ENCODE measurements at places on chromosomes 16 and 17.

- no peak for DNase-seq
Measured at GRCh38 chr17:3887804-3888203, 5.0 kb downstream of the CAMKK1 start.

DNA sequence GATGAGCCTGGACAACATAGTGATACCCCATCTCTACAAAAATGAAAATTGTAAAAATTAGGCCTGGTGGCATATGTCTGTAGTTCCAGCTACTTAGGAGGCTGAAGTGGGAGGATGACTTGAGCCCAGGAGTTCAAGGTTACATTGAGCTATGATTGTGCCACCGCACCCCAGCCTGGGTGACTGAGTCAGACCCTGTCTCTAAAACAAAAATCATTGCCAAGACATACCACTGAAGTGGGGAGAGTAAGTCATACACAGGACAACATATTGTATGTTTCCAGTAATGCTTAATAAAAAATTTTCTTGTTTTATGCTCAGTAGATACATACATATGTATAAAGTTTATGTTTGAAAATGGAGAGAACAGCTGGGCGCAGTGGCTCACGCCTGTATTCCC lies 39.2 kb downstream of the NDE1 start:
- DNase-seq, result peak; percentile 55

- DNase-seq, result no peak
Measured at GRCh38 chr16:77327717-77328116, 107.1 kb downstream of the ADAMTS18 start.

GRCh38 chr17:17020821-17021193 lies 21.4 kb upstream of the MPRIP start:
- no peak for DNase-seq

DNA sequence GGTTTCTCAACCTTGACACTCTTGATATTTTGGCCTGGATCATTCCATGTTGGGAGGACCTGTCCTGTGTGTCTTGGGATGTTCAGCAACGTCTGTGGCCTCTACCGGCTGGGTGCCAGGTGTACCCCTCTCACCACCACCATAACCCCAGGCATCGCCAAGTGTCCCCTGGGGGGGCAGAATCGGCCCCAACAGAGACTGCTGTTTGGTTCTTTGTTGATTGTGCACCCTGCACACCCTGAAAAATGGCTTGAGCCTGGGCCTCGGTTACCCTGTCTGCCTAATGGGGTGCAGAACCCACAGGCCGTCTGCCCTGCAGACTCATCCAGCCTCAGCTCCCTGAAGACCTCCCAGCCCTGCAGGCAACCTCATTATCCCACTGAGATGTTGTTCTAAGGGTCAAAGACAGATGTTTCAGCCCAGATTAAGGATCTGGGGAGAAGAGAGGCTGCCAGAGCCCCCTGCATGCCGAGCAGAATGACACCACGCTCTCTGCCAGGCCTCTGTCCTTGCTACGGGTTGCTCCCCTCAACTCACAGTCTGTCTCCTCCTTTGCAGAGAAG lies 9.2 kb downstream of the CACNG1 start:
- DNase-seq, result peak; percentile 43

- no peak for DNase-seq
Measured at GRCh38 chr17:34370997-34371395, 8.0 kb upstream of the CCL1 start.

GRCh38 chr17:31308372-31309334 lies 5.2 kb downstream of the EVI2B start:
- no peak for DNase-seq

DNA sequence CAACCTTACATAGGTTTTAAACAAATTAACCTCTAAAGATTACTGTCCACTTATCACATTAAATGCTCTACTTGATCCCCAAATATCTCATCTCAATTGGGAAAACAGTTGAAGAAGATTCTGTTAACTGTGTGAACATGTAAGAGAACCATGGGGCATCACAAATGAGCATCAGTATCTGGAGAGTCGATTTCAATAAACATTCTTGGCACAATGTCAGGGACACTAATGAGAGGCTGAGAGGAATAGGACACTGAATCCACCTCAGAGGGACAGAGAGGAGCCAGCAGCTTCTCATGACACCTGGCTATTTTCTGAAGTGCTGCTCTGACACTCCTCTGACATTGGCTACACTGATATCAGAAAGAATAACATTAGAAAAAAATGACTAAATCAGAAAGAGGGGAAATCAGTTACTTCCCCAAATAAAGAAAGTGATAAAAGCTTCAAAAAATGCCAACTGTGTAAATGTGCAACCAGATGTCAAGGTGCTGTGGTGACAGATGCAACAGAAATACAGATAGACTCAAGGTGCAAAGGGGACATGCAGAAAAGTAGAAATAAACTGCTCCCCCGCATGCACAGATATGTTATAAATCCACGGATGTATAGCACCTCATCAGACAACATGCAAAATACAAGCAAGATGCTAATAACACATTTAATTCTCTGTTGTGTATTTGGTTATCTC lies 67.4 kb downstream of the SNX11 start:
- no peak for DNase-seq

DNA sequence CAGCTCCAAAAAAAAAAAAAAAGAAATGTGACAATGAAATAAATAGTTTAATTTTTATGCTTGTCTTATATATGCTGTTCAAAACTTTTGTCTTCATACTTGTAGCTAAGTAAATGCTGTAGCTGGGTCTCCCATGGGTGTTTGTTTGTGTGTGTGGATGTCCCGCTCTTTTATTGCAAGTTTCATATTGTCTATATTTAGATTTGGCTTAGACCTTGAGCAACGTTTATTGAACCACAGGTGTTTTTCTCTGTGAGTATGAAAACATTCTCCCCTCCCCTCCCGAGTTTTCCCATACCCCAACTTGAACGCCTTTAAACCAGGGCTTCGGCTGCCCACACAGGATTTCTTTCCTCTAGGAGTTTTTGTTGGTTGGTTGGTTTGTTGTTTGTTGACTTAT lies 45.2 kb downstream of the MFSD11 start:
- no peak for DNase-seq

GRCh38 chr17:80029258-80029974 lies 6.3 kb downstream of the TBC1D16 start:
- DNase-seq, result peak; percentile 93

- peak; percentile 94 for DNase-seq
Measured at GRCh38 chr17:59357929-59358328, 26.5 kb downstream of the YPEL2 start.

DNA sequence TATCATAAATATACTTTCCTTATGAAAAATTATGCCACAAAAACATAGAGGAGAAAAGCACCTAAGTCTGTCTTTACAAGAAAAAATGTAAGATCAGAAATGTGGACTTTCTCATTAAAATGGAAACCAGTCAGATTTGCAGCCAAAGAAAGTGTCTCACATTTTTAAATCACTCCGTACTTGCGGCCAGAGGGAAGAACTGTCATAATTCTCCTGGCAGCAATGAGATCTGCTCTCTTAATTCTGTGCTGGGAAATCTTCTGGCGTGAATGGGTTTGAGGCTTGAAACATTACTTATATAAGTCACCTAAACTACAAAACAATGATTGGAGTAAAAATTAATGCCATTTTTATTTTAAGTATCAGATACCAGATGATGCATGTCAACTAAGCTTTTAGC lies 10.7 kb downstream of the C16orf95 start:
- peak; percentile 3 for DNase-seq

DNA sequence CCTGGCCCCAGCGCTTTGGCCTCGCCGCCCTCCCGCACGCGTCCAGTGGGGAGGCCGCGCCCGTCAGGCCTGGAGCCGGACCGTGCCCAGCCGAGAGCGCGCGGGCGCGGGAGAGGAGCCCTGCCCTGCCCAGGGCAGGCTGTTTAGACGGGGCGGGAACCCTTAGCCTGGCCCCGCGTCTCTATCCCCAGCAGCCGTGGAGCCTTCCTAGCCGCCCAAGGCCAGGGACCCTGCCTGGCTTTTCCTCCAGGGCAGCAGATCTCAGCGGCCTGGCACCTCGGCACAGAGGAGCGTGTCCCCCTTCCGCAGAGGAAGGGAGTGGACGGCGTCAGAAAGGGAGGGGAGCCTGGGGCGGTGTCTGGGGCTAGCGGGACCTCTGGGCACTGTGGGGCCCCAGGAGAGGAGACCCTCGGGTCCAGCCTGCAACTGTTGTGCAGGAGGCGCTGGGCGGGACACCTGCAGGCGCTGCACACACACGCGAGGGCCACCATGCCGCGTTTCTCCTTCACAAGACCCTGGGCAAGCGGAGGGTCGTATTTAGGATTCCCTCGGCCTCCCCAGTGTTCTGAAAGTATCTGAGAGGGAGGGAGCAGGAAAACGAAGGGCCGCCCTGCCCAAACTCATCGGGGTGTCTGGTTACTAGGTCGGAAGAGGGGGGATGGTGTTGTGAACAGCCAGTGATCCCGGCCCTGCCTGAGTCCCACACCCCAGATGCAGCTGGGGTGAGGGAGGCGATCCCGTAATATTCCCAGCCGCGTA lies 2.3 kb upstream of the NPTX1 start:
- no peak for DNase-seq

DNA sequence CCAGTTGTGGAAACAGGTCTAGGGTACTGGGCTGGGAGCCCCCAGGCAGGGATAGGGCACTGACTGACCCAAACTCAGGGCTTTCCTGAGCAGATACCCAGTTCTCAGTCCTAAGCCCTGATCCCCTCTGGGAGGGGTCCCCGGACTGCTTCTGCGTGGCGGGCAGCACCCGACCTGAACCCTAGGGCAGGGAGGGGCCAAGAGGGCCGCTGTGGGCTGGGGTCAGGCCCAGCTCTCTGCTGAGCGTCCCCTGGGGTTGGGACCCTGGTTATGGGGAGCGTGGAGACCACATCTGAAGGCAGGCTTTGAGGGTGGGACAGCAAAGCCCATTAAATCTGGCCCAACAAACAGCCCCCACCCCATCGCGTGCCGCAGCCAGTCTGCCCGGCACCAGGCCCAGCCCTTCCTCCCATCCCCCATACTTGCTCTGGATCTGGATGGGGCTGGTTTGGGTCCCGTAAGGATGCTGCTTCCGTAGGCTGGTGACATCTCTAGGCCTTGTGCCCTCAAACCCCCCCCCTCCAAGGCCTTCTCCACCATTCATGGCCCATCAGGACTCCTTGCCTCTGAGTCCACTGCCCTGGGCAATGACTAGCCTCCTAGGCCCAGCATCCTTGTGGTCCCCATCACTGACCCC lies 691 bp upstream of the FAM83G start:
- DNase-seq, result no peak

DNA sequence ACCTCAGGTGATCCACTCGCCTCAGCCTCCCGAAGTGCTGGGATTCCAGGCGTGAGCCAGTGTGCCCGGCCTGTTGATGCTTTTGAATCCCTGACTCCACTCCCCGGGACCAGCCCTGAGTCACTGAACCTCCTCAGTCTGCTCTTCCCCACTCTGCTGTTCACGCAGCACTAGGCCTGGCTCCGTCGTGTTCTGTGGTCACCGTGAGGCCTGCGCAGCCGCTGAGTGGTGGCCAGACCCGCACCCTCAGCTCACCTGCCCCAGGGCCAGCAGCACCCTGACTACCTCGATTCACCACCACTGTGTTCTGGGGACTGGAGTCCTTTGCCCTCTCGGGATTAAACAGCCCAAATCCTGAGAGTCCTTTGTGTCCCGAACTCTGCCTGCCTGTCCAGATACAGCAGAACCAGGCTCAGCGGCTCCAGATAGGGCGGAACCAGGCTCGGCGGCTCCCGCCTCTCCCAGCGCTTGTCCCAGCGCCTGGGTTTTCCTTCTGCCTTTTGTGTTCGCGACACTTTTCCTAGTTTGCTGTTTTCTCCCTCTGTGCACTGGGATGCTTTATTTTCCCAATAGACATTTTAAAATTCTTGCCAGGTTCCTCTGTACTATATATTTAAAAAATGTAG lies 58.6 kb upstream of the ENDOV start:
- DNase-seq, result no peak

DNA sequence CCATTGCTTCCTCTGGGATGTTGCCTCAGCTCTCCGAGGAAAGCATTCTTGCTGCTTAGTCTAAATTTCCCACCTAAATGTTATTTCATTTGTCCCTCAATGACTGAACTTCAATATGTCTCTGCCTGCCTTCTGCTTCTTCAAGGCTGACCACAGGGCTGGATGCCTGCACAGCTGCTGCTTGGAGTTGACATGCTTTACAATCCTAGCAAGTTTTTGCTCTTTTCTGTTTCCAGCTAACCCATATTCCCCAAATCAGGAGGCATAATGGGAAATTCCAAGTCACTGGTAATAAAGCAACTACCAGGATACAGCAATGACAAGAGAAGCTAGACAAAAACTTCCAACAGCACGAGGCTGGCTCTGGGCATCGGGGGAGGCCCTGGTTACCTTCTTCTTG lies 48.9 kb downstream of the GTF3C1 start:
- DNase-seq, result no peak
